DMS153 (cell line): ENCODE measurements at places on chromosomes 7 and 10.

DNA sequence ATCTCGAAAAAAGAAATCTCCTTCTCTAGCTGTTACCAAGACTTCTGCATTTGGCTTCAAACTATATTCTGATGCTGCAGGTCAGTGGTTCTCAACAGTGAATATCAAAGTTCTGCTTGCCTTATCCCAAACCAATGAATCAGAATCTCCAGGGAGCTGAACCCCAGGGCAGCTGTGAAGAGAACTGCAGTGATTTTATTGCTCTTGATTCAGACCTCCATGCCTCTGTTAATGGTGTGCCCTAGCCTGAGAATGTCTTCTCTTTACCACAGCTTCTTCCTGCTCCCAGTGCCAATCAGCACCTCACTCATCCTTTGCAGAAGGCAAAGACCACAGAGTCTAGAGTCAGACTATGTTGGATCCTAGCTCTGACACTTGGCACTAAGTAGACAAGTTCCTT is 46.2 kb upstream of the MRLN start:
- DNase-seq = no peak

- DNase-seq = no peak
Measured at GRCh38 chr10:71209352-71209715, 3.0 kb upstream of the UNC5B start.

- no peak for DNase-seq
Measured at GRCh38 chr7:120473352-120473751, 200.4 kb downstream of the KCND2 start.

DNA sequence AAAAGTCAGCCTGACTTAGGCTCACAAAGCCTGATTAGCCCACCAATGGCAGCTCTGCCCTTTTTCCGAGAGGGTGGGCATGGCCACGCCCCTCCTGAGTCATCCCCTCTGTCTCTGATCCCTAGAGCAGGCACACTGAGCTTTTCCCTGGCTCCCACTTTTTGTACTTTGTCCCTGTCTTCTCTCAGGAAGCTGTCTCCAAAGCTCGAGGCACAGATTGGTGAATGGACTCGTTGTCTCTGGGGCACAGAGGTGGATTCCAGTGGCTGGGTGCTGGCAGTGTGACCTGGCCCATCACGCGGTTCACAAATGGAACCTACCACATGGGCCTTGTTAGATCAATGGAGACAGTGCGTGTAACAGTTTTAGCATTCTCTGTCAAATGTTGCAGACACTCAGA is 313.5 kb downstream of the WDR37 start:
- no peak for DNase-seq
